ENCODE measurements at places on chromosomes 6 and 20. TPM values are rescaled to one million over a fixed set of nuclear protein-coding genes. Genes with fewer than 3 reads are reported as not detected.

DNA sequence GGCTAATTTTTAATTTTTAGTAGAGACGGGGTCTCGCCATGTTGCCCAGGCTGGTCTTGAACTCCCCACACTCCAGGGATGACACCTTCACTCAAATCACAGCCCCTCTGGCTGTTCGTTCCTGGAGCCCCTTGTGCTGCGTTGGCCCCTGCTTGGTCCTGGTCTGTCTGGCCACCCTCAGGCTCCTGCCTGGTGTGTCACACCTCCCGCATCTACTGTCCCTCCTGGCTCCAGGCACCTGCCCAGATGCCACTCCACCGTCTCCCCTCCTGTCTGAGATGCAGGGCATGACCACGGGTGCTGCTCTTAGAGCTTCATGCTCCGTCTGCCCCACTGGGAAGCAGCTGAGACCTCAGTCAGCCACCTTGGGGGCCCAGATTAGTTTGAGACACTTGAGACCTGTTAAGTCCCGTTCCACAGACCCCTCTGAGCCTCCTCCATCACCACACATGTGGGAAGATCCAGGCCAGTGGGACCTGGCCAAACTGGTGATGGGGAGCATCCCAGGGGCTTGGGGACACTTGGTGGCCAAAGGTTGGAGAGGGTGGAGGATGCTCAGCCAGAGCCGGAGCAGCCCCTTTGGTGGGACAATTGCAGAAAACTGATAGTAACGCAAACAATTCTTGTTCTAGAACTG, 21.9 kb upstream of the NPBWR2 start:
- DNase-seq = no peak

DNA sequence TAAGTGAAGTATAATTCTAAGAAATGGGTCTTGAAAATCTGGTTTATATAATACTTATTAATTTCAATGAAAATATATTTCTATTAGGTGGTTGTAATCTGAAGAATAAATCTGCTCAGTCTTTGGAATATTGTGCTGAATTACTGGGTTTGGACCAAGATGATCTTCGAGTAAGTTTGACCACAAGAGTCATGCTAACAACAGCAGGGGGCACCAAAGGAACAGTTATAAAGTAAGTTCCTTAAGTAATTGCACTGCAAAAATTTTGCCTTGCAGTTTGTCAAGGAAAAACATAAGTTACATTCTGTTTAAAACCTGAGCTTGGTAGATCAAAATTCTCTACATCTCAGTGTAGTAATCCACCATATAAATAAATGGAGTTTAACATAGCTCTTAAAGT, 106.0 kb downstream of the MYO6 start:
- DNase-seq = peak; percentile 45

- DNase-seq = no peak
Measured at GRCh38 chr6:51569594-51569993, 517.8 kb downstream of the PKHD1 start.

SMLR1 gene
- not detected for total RNA-seq

RXRB gene
- 22.5 TPM for total RNA-seq

DNA sequence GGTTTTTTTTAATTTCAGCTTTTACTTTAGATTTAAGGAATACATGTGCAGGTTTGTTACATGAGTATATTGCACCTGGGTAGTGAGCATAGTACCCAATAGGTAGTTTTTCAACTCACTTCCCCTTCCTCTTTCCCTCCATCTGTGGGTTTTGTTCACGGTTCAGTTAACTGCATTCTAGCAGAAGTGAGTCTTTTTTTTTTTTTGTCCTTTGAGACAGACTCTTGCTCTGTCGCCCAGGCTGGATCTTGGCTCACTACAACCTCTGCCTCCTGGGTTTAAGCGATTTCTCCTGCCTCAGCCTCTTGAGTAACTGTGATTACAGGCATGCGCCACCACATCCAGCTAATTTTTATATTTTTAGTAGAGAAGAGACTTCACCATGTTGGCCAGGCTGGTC, 8.7 kb downstream of the UBR2 start:
- no peak for DNase-seq

- DNase-seq = no peak
Measured at GRCh38 chr6:42979523-42980177, 669 bp upstream of the PEX6 start.

BNIP5 gene
- total RNA-seq = 0.13 TPM

BTN1A1 gene
- total RNA-seq = not detected

DNA sequence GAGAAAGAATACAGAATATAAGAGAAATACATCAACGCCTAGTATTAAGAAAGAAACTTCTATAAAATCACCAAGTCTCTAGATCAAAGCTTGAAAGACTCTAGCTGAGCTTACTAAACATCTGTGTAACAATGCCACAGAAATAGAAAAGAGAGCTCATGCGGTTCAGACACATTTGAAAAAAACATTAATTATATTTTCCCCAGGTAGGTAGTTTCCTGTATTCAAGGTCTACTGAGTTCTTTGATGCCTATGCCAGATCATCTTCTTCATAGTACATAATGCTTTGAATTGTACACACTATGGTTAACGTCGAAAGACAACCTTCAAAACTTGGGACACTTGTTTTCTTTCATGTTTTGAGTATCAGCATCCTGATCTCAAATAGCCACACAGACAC, 11.3 kb downstream of the MOXD1 start:
- DNase-seq = no peak

DZANK1 gene
- total RNA-seq = 0.93 TPM

SPEF1 gene
- total RNA-seq = 0.52 TPM

CLDN20 gene
- total RNA-seq = not detected

- DNase-seq = no peak
Measured at GRCh38 chr6:154757352-154758050, 24.3 kb downstream of the SCAF8 start.

NKX2-2 gene
- 2.3 TPM for total RNA-seq

- DNase-seq = no peak
Measured at GRCh38 chr6:150857062-150857944, 8.2 kb upstream of the MTHFD1L start.
